ENCODE measurements at places on chromosomes 4 and X.

GRCh38 chr4:26861434-26862186 is 969 bp downstream of the STIM2 start:
- DNase-seq = peak; percentile 72

DNA sequence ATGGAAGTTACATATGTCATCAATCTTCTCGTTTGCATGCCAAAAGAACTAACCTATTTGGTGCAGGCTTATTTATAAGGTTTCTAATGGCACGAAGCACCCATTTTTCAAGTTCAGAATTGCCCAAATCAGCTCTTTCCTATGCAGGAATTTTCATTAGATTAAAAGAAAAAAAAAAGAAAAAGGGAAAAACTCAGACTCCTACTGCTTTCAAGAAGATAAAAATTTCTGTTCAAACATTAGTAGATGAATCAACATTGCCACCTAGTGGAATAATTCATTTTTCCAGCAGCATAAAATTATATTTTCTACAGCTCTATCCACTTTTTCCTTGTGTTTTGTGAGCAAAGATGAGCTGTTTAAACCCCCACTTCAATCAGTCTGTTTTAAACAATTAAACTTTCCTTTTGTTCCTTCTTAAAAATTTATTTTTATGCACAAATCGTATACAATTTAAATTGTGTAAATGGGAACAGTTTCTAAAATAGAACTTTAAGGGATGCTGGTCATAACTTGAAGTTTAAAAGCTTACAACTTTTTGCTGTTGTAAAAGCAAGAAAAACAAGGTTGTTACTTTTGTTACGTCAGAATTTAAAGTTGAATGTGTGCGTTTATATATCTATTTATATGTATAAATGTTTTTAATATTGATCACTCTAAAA is 309.9 kb downstream of the ARAP2 start:
- no peak for DNase-seq

GRCh38 chr4:107890779-107891178 is 40.6 kb upstream of the CYP2U1 start:
- DNase-seq = no peak

- no peak for DNase-seq
Measured at GRCh38 chr4:55973650-55974049, 24.9 kb downstream of the CEP135 start.
